ENCODE measurements at places on chromosomes 7 and 10. TPM values are rescaled to one million over a fixed set of nuclear protein-coding genes. Genes with fewer than 3 reads are reported as not detected.

PRKG1 gene
- total RNA-seq = 18.3 TPM

NUDT1 gene
- total RNA-seq = 49.1 TPM

XRCC2 gene
- total RNA-seq = 5.6 TPM

LLCFC1 gene
- not detected for total RNA-seq

CTAGE8 gene
- total RNA-seq = not detected

TECTB gene
- not detected for total RNA-seq

MUC12 gene
- total RNA-seq = not detected

RNLS gene
- 4.2 TPM for total RNA-seq

LGI1 gene
- total RNA-seq = not detected

ZNF467 gene
- not detected for total RNA-seq

TLX1 gene
- not detected for total RNA-seq

ADARB2 gene
- total RNA-seq = not detected

CDC14C gene
- total RNA-seq = under 0.01 TPM

EBLN1 gene
- not detected for total RNA-seq

ADAM12 gene
- 9.7 TPM for total RNA-seq

STN1 gene
- 28.6 TPM for total RNA-seq

CYP3A7 gene
- not detected for total RNA-seq

LSM5 gene
- 5.0 TPM for total RNA-seq

SRPK2 gene
- 33.0 TPM for total RNA-seq

RAMP3 gene
- not detected for total RNA-seq

All from IMR-90 (cell line).